ENCODE measurements at places on chromosomes 5 and 9.

GRCh38 chr5:132458226-132458560, 32.4 kb downstream of the IRF1 start:
- DNase-seq, result no peak

- DNase-seq, result no peak
Measured at GRCh38 chr9:107492381-107492970, 2.9 kb upstream of the KLF4 start.

DNA sequence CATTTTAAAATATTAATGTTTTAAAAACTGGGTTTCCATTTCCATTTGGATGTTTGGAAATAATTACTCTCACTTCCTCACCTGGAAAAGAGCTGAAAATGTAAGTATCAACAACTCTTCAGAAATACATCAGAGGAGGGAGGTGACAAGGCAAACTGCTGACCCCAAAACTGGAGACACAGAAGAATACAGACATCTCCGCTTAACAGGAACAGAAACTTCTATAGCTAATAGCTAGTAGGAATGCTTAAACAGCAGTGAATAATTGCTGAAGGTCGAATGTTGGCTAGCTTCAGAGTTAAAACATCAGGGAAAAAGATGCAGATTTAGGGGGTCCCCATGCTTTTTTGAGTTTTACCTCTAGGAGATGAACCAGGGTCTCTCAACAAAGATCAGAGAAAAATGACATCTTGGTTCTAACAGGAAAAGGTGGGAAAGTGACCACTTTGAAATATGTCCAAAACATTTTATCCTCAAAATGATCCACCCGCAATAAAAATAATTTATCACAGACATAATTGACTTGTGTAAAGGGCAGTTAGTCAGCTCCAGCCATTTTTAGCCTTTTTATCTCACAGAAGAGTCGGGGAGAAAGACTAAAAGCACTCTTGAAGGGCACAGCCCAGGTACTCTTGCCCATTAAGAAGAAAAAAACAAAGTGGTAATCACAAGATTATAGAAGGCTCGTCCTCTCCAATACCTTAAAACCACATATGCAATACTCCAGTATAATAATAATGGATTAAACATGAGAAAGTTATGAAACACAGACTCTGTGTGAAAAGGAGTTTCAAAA, 1474.9 kb downstream of the EFNA5 start:
- DNase-seq, result no peak

- DNase-seq, result no peak
Measured at GRCh38 chr9:83934569-83935275, 13.5 kb upstream of the KIF27 start.

DNA sequence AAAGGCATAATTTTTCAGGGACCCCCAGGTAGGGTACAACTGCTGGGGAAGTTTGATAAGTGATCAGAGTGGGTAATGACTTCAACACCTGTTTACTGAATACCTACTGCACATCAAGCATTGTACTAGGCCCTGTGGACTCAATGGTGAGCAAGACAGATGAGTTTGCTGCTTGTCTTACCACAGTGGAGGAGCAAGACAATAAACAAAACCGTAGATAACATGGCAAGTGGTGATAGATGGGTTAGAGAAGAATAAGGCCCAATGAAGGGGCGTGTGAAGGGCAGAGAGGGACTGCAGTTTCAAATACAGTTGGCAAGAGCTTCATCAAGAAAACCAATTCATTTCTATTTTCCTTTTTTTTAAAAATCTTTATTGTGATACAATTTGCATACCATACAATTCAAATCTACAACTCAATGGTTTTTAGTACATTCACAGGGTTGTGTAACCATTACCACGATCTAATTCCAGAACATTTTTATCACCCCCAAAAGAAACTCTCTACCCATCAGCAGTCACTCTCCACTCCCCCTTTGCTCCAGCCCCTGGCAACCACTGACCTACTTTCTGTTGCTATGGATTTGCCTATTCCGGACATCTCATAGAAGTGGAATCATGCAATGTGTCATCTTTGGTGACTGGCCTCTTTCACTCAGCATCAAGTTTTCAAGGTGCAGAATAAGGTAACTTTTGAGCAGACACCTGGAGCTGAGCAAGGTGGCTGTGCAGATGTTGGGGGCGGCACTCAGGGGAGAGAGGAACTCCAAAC, 31.9 kb upstream of the HAND1 start:
- no peak for DNase-seq

DNA sequence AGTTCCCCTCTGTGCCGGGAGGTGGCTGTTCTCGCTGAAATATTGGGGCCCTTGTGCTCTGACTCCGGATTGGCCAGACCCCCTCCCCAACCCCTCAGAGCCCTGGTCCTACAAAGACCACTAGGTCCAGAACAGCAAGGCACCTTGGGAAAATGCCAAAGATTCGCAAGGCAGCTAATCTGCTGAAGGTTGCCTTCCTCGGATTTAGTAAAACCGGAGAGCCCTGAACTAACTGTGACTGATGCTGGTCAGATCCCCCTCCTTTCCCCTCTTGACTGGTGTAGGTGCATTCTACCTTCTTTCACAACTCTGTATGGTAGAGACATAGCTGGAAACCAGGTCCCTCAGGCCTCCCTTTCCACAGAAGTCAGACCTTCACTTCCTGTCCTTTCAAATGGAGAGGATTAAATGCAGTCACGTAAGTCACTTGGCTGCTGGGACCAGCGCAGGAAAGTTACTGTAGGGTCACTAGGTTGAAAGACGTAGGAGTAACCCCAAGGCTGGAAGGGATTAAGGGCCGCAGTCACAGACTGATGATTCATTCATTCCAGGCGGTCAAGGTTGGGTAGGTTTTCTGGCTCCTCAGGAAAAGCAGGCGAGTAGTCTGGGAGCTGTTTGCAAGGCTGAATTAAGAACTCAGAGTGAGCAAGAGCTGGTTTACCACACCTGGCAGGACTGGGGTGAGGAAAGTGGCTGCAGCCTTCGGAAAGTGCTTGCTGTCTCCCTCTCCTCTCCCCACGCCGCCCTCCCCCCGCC, 5.3 kb downstream of the BARX1 start:
- no peak for DNase-seq

DNA sequence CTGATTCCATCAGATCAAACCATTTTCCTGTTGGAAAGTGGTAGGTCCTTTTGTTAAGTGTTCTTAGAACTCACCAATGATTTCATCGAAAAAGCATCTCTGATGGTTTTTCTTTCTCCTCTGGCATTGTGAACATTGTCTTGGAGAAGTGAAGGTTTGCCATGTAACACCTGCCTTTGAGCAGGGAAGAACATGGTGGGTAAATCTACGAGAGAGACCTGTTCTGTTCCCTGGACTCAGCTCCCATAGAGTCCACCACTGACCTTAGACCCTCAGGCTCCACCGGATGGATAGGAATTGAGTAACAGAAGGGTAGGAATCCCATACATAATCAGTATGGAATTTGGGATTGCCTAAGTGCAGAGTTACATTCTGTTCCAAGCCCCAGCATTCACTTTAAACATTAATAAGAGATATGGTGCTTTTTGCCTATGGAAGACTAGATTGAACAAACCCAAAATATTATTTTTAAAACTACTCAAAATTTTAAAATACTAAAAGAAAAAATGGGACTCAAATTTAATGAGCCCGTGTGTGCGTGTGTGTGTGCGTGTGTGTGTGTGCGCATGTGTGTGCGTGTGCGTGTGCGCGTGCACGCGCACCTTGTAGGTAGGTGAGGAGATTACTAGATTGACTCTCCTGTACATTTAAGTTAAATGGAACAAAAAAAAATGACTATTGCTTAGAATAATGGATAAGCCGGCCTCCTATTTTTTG, 92.0 kb downstream of the C9orf152 start:
- no peak for DNase-seq

DNA sequence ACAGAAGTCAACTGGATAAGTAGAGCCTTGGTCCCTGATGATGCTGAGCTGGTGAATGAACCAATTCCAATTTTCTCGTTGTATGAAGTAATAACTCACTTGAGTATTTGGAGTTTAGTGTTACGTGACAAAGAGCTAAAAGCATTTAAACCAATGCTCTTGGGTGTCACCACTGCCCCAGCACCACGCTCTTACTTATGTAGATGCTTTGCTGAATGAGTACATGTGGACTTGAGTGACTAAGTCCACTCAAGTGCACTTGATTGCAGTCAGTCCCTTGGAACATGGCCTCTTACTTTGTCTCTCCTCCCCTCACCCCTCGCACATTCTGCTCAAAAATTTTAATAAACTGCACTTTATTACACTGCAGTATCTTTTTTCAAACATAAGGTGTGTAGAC, 184.0 kb downstream of the MAN2A1 start:
- DNase-seq, result no peak

- no peak for DNase-seq
Measured at GRCh38 chr5:61120534-61120933, 41.7 kb downstream of the SMIM15 start.

DNA sequence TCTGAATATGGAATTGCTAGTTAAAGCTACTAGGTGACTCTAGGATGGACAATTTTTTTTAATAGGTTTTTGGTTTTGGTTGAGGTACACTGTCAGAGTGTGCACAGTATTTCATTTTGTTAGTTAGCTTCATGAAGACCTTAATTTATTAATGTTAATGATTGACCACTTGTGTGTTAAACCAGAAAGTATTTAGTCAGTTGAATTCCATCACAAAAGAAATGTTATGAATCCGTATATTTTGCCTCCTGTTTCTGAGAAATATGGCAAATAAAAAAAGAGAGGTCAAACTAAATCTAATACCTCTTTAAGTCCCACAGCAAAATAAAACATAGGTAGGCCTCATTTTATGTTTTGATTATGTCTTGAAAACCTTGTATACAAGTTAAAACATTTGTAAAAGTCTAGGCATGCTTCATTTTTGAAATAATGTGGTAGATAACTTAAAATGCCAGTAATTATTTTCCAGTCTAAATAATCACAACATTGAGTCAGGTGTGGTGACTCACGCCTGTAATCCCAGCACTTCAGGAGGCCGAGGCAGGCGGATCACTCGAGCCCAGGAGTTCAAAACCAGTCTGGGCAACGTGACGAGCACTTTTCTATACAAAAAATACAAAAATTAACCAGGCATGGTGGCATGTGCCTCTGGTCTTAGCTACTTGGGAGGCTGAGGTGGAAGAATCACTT, 50.8 kb downstream of the ITGA1 start:
- no peak for DNase-seq

DNA sequence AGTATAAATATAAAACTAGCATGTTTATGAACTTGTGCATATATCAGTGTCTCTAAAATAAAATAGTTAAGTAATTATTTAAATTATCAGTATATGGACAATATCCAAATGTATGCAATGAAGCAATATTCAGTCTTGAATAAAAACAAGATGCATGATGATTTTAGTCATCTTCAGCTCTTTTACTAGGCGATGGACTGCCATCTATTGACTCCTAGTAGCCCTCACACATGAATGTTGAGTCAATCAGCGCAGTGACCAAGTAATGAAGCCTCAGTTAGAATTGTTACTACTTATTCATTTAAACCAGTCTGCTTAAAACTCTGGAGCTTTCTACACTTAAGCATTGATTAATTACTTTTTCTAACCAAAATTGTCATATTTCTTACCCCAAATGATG, 92.9 kb upstream of the GRHPR start:
- DNase-seq, result no peak

DNA sequence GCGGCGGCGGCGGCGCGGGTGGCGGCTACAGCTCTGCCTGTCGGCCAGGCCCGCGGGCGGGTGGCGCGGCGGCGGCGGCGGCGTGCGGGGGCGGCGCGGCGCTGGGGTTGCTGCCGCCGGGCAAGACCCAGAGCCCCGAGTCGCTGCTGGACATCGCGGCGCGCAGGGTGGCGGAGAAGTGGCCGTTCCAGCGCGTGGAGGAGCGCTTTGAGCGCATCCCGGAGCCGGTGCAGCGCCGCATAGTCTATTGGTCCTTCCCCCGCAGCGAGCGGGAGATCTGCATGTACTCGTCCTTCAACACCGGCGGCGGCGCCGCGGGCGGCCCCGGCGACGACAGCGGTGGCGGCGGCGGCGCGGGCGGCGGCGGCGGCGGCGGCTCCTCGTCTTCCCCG, 296 bp downstream of the ZSWIM6 start:
- DNase-seq, result no peak

DNA sequence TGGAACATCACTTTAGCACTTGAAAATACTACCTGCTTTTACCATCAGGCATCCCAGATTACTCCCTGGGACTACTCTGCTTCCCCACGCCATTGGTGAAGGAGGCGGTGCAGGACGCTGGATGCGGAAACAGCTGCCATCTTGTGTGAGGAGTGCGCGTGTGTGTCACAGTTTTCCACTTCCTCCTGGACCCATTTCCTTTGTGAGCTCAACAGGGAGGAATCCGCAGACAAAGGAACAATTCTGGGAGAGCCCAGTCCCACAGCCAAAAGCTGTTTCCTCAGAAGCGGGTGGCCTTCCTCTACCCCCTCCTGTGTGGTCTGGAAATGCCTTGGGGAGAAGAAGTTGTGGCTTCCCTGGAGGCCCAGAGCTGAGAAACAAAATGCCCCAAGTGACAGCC, 16.8 kb downstream of the AFAP1L1 start:
- DNase-seq, result no peak

DNA sequence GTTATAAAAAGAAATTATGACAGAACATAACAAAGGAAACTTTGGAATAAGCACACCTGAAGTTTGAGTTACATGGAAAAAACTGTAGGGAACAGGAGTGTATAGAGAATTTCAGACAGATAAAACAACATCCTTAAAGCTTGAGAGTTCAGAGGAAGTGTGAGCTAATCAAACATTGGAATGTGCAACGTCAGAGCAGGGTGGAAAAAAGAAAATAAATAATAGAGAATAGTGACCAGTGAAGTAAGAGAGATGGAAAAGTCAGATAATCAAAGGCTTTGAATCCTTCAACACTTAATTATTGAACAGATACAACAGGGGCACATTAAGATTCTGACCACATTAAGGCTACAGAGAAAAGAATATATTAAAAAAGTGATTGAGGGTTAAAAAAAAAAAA, 128.5 kb upstream of the CDH10 start:
- no peak for DNase-seq

- DNase-seq, result peak; percentile 4
Measured at GRCh38 chr9:3181049-3181953, 337.4 kb upstream of the PUM3 start.

DNA sequence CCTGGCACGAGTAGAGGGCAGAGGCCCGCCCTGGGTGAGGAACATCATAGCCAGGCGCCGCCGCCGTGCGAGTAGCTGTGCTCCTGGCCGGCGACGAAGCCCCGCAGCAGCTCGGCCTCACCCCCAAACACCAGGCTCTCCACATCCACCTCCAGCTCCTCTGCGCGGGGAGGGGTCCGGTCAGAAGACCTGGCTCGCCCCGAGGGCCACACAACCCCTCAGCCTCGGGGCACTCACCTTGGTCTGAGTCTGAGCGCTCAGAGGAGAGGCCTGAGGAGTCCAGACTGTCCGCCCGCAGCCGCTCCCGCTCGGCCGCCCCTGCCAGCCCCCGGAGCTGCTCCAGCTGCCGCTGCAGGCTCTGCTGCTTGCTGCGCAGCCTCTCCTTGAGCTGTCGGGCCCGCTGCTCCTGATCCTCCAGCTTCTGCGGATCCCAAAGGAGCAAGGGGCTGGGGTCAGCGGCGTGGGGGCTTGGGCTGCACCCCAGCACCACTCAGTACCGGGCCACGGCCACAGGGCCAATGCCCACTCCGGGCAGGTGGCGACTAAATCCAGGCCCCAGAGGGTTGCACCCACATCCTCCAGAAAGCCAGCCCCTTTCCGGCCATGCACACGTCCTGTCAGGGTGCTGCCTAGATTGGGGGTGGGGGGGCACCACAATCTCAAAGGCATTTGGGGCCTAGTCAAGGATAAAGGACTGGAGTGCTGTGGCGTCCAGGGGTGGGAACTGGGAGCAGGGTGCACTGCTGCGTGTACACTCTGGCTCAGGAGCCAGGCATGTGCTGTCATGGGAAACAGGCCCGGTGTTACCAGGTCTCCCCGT, 3.9 kb downstream of the MXD3 start:
- DNase-seq, result no peak
